ENCODE measurements at places on chromosomes 16 and 17.
A peak's percentile ranks its signal among the peaks of the same experiment; 100 is the strongest.

GRCh38 chr17:82299452-82299851, 18.0 kb downstream of the CD7 start:
- DNase-seq = no peak

GRCh38 chr16:79651363-79651762, 50.8 kb upstream of the MAF start:
- no peak for DNase-seq

DNA sequence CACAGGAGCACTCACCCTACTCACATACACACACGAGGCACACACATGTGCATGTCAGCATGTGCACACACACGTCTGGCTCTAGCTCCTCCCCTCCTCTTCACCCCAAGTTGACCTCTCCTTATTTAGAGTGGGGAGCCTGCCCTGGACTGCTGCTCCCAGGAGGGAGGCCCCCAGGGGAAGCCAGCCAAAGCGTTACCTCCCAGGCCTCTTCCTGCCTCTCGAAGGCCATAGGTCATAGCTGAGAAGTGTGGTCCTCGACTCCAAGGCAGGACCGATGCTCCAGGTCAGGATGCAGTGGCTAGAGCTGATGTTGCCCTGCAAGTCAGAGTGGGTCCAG, 18.8 kb downstream of the POLR3K start:
- no peak for DNase-seq

DNA sequence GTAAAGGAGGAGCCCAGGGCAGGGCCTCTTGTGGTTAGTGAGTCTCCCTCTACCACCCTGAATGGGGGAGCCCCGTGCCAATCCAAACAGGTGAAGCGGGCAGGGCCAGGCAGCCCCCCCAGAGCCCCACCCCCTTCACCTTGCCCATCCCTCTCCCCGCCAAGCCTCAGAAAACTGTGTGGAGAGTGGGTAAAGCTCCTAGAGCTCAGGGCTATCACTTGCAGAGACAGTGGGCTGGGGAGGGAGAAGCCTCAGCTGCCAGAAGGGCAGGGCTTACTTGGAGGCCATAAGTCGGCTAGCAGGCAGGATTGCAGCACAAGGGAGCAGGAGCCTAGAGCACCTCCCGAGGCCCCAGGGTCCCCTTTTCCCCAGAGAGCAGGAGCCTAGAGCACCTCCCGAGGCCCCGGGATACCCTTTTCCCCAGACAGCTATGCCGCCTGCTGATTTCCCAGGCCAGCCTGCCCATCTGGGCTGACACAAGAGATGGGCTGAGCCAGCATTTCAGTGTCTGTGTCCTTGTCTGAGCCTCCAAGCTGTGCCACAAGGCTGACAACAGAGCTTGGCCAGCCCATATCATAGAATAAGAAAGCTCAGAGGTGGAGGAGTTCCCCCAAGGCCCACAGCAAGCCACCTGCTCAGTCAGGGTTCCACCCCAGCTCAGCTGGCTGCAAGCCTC, 6.7 kb upstream of the KRT14 start:
- DNase-seq = no peak

DNA sequence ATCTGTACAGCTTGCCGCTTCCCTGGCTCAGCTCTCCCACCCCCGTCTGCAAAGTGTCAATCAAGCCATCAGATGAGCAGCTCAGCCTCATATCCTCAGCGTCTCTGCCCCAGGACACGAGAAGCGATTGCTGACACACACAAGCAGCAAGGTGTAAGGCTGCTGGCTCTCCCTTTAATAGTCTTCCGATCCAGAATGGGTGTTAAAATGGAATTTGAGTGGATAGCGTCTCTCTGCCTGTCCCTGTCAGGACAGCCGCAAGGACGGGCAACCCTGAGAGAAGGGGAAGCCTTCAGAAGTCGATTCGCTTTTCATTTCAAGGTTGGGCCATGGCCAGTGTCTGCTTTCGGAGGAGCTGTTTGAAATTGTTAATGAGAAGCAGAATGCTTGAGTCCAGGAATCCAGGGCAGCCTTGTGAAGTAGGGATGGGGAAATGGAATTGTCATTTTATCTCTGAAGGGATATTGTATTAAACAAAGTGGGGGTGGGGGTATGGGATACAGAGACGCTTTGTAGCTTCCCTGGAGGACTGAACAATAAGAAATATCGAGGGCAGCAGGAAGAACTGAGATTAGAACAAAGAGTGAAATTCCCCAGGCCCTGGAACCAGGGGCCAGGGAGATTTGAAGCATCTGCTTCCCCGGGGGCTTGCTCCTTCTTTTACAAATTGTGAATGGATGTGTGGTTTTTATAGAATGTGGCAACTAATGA, 4.7 kb upstream of the PIPOX start:
- DNase-seq = no peak

DNA sequence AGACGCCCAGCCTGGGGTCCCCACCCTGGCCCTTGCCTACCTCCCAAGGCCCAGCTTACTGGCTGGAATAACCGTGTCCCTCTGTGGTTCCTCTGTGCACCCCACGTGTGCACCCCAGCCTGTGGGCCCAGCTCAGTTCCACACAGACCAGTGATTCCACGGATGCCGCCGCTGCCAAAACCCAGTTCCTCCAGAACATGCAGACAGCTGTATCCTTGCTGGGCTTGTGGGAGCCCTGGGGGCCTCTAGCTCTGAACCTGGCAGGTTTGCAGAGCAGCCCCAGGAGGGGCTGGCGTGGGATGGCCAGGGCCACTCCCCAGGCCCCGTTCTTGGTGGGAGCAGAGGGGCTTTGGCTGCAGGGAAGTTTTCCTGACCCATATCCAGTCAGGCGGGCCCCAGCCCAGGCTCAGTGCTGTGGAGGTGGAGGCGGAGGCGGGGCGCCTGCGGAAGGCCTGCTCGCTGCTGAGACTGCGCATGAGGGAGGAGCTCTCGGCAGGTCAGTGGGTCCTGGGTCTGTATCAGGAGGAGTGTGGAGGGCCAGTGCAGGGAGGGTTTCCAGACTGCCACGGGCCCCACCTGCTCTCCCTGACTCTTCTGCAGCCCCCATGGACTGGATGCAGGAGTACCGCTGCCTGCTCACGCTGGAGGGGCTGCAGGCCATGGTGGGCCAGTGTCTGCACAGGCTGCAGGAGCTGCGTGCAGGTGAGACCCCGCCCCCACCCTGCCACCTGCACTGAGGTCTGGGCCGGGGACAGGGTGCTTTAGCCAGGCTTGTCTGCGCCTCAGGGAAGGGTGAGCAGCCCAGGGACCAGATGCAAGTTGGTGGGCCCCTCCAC, 2.3 kb downstream of the TEDC2 start:
- DNase-seq = no peak

DNA sequence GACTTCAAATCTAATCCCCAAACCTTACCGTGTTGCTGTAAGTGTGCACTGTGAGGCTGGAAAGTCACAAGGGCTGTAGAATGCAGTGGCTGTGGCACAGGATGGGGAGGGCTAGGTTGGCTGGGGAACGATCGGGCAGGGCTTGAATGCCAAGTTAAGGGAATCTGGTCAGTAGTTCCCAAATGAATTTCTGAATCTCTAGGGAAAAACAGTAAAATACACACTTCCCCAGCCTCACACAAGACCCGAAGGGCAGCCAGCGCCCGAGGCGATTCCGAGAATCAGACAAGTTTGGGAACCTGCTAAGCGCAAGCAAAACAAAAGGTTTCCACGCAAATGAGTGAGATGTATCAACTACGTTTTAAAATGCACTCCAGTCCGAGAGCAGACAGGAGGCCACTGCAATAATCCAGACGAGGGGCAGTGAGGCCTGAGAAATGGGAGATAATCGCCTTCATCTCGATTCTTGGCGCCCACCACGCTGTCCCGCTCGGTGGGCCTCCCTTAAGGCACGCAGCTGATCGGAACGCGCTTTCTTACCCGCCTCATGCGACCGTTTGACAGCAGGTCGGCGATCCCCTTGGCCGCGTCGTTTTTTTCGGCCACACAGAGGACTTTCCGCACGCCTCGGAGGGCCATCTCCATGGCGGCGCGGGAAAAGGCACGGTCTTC, 599 bp downstream of the TOP3A start:
- peak; percentile 12 for DNase-seq

DNA sequence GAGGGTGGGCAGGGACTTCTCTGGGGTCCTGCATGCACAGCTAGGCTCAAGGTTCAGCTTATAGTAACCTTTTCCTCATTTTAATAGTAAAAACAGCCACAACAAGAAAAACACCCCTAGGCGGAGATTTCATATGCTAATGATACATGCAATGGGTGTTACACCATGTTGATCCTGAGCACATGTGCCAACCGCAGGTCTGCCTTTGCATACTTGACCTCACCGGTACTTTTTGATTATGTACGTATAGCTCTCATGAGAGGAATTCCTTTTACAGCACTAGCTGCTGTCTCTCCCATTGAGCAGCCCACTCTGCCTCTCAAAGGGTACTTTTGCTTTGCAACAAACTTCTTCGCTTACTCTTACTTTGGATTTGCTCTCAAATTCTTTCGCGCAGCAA, 1.9 kb downstream of the KRTAP4-8 start:
- DNase-seq = no peak

- no peak for DNase-seq
These were observed 40.8 kb downstream of the MRC2 start for GRCh38 chr17:62668091-62668804.

DNA sequence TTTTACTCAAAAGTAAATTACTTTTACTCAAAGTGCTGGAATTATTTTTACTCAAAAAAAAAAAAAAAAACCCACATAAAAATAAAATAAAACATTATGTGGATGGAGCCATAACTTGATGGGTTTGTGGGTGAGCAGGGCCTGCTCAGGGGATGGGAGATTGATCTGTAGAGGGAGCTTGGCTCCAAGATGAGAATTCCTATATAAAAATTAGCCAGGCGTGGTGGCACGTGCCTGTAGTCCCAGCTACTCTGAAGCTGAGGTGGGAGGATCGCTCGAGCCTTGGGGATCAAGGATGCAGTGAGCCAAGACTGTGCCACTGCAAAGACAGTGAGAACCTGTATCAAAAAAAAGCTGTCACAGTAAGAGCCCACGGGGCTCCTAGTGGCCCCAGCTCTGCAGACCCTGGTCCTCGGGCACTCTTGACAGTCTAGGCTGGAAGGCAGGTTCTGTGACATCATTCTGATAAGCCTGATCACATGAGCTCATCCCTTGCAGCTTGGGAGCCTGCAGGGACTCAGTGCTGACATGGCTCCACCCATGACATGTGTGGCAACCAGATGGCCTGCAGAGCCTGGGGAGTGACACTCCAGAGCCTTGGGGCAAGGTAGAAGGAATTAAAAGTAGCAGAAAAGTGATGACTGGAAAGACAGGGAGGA, 42.5 kb downstream of the ST3GAL2 start:
- no peak for DNase-seq

DNA sequence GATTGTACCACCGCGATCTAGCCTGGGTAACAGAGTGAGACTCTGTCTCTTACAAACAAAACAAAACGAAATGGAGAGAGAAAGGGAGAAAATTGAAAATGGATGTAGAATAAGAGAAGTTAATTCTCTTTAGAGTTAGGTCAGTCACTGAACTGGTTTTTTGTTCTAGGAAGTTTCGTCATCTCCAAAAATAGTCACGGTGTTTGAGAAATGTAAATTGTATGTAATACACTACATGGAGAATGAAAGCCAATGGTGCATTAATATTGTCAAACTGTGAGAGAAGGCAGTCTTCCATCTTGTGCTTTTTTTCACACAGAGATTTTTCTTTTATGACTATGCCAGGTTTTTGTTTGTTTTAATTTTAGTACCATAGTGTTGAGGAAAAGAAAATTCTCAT, 145.9 kb downstream of the BCAS3 start:
- no peak for DNase-seq

- DNase-seq = no peak
These were observed 39.7 kb upstream of the CREBBP start for GRCh38 chr16:3920206-3920605.

All from stimulated activated CD8-positive, alpha-beta memory T cell treated with anti-CD3 and anti-CD28 coated beads, Interleukin-7, amount 100 ng/mL, for 1 hour (primary cell).